ENCODE measurements at places on chromosomes 7 and 10.

- no peak for DNase-seq
Observed at GRCh38 chr10:19638896-19639233, 177.4 kb upstream of the PLXDC2 start.

GRCh38 chr7:127635659-127636285 is 16.2 kb upstream of the SND1 start:
- DNase-seq, result no peak

DNA sequence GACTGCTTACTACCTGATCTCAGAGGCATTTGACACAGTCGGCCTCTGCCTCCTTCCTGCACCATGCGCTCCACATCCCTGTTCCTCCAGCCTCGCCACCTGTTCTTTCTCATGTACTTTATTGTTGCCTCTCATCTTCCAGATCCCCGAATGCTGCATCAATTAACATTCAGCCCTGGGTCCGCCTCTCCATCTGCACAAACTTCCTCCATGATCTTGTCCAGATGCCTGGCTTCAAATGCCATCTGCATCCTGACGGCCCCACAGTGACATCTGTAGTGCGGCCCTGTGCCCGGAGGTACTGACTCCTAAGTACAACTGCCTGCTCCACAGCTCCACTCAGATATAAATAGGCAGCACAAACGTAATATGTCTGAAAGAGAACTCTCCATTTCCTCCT is 51.2 kb upstream of the STK17A start:
- no peak for DNase-seq

GRCh38 chr7:47536661-47537611 is 45.0 kb downstream of the TNS3 start:
- DNase-seq, result no peak

GRCh38 chr10:75331081-75331480 is 70.5 kb downstream of the ZNF503 start:
- DNase-seq, result no peak

GRCh38 chr7:89809291-89809690 is 345.0 kb upstream of the STEAP1 start:
- DNase-seq, result no peak

- DNase-seq, result no peak
Observed at GRCh38 chr7:43849047-43849446, 20.3 kb downstream of the MRPS24 start.

GRCh38 chr7:26863518-26864308 is 677 bp downstream of the SKAP2 start:
- DNase-seq, result no peak

GRCh38 chr7:41035794-41036193 is 667.1 kb downstream of the INHBA start:
- DNase-seq, result no peak

DNA sequence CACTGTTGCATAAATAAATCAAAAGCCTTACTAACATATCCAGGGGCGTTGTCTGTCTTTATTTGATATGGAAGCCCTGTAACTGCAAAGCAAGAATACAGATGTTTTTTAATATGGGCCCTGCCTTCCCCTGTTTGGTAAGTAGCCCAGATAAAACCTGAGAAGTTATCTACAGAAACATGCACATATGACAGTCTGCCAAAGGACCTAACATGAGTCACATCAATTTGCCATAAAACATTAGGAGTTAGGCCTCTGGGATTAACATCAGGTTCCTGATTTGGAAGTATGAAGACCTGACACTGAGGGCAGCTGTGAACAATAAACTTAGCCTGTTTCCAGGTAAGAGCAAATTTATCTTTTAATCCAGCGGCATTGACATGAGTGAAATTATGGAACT is 1588.8 kb downstream of the REEP3 start:
- no peak for DNase-seq

DNA sequence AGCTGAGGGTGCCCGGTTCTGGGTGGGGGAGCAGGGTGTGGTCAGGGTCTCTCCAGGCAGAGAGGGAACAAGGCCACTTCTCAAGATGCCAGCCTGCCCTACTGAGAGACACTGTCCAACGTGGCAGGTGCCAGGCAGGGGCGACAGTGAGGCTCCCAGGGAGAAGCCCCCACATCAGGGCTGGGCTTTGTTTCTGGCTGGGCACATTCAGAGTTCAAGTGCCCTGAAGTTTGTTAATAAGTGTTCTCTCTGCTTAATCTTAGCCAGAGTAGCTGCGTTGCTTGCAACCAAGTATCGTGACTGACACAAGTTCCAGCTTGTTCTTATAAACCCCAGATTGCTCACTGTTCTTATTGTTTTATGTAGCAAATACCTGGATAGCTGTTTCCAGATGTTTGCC is 21.8 kb downstream of the FOXL3 start:
- no peak for DNase-seq

GRCh38 chr10:73117976-73118743 is 7.9 kb downstream of the NUDT13 start:
- no peak for DNase-seq

DNA sequence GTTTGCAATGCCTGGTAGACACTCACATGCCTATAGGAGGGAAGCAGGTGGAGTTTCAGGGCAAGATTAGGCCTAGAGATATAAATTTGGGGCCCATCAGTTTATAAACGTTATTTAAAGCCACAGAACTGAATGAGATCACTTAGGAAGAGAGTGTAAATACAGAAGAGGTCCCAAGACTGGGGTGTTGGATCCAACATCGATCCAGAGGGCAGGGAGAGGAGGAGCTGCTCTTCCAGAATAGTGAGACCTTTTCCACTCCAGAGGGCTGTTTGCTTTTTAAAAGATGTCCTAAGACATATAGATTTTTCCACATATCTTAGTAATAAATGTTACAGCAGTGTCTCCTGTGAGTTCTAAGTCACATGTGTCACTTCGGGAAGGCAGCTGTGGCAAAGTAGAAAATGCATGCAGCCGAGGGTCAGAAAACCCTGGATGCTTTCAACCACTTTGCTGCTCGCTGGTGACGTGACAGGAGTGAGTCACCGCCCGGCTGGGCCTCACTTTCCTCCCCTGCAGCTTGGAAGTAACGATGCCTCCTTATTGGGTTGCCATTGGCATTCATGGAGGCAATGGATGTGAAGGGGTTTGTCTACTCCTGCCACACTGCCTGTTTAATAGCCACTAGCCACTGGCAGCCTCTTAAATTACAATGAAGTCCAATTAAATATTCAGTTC is 95.4 kb downstream of the TRIL start:
- DNase-seq, result no peak

DNA sequence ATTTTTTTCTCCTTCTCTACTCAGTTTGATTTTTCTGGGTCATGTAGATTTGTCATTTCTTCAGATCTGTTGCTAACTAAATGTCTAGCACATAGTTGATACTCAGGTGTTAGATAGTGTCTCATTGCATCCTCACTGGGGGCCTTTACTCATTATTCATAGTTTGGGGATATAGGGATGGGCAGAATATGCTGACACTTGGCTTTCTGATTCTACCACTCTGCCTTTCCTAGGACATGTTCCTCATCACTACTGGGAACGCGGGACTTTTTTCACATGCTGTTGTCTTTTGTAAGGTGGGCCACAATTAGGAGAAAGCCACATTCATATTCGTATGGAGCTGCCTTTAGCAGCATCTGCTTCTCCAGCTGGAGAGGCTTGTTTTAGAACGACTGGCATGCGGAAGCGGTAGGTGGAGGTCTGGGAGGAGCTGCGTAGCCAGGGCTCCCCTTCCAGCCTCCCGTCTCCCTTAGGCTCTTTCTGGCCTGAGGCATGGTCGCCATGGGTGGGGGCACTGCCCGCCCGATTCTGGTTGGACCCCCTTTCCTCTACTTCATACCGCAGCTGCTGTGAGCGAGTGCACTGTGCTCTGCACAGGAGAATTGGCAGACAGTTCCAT is 78.8 kb downstream of the SND1 start:
- DNase-seq, result no peak

DNA sequence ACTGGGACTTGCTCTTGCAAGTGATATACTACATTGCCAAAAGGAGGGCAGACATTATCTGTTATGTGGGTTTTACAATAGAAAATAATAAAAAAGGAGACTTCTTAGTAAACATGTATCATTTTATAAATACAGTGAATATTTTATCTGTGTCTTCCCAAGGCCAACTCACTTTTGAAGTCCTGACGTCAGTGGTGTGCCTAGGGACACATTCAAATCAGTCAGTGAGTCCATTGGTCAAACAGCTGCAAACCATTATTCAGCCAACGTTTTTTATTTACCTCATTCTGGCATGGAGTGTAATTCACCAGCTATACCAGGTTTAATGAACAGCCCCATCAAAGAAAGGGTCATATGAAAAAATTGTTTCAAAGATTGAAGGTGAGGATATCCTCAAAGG is 263.7 kb downstream of the IPMK start:
- no peak for DNase-seq

DNA sequence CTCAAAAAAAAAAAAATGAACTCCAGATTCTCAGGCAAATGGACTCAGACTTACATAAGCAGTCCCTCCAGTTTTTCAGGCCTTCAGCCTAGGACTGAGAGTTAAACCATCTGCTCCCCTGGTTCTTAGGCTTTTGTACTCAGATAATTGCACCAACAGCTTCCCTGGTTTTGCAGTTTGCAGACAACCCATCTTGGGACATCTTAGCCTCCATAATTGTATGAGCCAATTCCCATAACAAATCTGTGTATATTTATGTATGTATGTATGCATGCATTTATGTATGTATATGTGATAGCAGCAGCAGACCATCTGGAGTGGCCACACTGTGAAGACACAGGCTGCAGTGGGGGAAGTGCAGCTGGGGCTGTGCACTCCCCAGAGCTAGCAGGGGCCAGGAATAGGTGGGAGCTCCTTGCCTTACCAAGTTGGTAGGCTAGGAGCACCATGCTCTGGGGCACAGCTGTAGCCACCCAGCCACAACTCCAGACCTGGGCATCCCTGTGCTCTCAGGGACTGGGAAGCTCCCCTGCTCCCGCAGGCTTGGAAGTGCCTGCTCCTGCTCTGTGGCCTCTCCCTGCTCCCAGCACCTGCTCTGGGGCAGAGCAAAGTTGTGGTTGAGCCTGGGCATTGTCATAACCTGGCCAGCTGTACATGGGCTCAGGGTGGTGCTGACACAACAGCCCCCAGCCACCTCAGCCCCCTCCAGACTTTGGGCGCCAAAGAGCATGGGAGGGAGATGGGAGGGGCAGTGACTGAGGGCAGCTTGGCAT is 8.9 kb upstream of the KLHL7 start:
- no peak for DNase-seq

DNA sequence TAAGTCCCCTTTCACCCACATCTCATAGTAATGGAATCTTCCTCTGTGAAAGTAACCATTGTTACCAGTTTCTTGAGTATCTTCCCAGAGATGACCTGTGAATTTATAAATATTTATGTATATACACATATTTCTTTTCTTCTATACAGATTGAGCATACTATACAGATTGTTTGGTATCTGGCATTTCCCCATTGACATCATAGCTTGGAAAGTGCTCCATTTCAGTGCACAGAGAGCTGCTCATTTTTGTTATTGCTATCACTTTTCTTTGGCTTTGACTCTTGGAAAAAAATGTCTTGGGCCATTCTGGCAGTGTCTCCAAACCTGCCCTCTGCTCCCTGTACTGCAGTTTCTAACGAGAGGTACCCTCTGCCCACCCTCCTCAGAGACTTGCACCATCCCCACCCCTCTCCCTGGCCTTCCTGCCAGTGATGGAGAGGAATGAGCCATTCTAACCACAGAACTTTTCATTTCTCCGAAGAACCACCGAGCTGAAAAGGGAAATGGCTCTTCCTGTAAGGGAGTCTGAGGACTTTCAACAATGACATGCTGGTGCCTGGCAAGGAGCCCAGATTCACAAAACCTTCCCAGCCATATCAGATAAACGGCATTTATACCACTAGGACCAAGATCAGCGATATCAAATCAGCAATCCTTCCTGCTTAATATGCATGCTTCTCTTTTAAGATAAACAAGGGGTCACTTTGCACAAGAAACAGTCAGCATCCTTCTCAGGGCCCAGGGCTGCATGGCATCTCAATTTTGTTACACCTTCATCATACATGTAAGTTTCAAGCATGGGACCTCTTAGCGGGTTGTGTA is 19.7 kb upstream of the CCSER2 start:
- peak; percentile 24 for DNase-seq

DNA sequence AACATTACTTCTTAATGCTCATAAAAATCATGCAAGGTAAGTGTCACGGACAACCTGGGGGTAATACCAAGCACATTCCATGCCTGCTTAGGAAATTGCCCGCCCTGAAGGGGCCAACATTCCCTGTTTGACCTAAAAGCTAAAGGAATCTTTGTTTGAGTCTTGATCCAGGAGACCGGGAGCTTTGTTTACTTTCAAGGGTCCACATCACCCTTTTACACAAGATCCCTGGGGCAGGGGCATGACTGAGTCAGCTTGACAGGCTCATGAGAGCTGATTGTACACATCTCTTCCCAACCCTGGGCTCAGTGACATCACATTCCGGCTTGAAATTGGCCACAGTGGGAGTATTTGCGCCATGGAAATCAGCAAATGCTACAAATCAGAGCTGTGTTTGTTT is 248.1 kb upstream of the HABP2 start:
- DNase-seq, result no peak

DNA sequence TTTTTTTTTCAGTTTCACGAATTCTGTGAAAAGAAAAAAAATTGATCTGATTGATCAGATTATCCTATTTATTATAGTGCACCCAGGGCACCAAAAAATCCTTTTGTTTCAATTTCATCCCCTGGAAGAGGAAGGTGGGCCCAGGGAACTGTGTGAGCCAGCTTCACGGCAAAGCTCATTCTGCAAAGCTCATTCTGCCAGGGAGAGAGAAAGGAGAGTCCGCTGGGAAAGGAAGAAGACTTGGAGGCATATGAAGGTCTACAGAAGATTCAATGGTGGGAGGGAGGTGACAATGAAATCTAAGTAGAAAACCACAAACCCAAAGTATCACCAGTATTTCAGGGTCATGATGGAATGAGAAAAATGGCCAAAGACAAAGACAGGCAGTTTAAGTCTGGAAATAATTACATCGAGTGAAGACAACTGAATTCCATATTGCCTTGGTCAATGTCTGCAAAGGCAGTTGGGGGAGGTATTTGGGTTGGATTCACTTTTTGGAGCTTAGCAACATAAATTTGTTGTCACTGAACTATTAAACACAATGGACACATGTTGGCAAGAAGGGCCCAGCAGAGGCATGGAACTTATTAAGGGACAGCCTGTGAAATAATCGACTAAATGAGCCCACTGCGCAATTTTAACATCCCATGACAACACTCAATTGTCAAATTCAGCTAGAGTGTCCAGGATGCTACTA is 587.8 kb upstream of the MKI67 start:
- no peak for DNase-seq
